Activated naive CD4-positive, alpha-beta T cell treated with anti-CD3 and anti-CD28 coated beads, Interleukin-2, amount 10 ng/mL, durations not matched to agents 7 days and 5 days (primary cell): ENCODE measurements at places on chromosomes 3 and 15.

DNA sequence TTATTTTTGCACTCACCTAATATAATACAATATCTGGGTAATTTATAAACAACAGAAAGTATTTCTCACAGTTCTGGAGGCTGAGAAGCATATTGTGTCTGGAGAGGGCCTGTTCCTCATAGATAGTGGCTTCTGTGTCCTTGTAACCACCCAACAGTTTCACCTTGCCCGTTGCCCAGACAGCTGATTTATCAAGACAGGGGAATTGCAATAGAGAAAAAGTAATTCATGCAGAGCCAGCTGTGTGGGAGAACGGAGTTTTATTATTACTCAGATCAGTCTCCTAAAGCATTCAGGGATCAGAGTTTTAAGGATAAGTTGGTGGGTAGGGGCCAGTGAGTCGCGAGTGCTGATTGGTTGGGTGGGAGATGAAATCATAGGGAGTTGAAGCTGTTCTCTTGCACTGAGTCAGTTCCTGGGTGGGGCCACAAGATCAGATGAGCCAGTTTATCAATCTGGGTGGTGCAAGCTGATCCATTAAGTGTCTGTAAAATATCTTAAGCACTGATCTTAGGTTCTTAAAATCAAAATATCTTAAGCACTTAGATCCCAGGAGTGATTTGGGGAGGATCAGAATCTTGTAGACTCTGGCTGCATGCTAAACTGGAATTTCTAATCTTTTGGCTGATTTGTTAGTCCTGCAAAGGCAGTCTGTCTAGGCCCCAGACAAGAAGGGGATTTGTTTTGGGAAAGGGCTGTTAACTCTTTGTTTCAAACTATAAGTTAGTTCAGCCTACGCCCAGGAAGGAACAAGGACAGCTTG is 33.9 kb upstream of the C15orf39 start:
- peak; percentile 31 for DNase-seq

DNA sequence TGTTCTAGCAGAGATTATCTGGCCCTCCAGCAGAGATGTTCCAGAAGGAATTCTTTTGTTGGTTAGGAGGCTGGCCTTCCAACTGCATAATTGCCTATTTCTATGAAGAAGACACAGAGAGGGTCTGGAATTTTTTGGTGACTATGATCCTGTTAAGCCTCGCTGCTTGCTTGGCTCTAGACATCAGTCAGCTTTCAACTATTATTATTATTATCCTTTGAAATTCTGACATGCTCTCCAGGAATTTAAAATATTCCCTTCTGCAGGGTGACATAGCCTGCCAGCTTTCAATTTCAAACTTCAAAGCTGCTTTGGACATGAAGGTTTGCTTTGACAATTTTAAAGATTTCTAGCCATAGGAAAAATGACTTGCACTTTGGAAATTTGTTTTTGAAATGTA is 26.3 kb upstream of the ZNF148 start:
- DNase-seq, result no peak

DNA sequence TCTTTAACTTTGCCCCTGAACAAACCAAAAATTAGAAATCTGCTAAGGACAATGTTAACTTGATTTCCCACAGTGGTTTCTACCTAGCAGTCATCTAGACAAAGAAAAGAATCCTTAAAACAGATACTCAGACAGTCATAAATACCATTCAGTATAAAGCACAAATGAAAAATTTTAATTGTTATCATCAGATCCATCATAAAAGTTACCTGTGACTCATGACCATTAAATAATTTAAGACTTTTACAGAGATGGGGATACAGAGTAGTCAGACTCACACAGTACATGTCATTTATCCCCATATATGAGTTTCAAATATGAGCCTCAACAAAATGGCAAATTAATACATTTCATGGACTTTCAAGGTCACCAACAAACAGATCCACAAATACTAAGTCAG is 116.8 kb downstream of the HERC1 start:
- DNase-seq, result no peak

GRCh38 chr3:24596626-24597025 is 102.0 kb upstream of the THRB start:
- no peak for DNase-seq

- no peak for DNase-seq
These were observed 13.7 kb downstream of the ZIC1 start for GRCh38 chr3:147422601-147423536.

GRCh38 chr3:43477600-43477999 is 144.2 kb downstream of the ANO10 start:
- peak; percentile 77 for DNase-seq

DNA sequence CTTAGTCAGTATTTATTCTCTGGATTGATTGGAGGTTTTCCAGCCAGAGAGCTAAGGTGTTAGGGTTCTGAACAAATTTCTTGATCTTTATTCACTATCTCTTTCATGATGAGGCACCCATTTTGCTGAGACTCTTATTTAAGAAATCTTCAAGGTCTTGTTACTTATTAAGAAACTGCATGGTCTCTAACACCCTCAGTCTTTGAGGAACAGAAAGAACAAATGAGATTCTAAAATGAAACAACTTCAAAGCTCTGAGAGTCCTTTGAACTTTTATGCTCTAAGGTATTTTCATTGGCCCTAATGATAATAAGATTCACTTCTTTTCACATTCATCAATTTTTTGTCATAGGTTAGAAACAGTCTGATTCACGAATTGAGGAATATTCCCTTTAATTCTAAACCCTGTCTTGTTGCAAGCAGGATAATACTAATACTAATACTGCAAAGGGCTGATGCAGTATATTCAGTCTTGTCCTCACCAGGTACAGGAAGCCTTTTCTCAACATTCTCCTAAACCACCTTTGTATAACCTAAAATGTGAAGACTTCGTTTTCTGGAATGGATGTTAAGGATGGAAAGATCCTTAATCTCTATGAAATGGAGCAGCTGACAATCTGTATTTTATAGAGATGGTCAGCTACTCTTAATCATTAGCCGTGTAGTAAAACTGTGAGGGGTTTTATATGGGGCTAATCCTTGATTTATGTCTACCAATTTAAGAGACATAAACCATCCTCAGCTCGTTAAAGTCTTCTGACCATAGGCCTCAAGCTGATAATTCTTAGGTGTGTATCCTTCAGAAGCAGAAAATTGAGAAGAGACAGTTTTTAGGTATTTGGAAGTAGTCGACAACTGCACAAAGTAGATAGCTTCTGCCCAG is 198.3 kb downstream of the OTOL1 start:
- DNase-seq, result no peak

DNA sequence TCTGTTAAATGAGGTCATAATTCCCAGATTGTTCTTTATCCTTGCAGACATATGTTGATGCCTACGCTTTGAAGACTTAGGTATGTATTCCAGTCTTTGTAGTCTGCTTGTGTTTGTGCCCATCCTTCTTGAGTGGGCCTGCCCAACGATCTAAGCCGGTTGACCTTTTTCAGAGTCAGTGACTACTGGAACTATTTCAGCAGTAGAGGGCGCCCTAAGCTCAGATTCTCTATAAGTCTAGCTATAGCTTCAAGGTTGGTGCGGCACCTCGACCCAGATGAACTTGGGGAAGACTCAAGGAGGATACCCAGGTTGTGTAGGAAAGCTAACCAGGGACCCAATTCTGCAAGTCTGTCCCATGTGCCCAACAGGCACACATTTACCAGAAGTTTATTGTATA is 228.8 kb upstream of the PPP2R3A start:
- DNase-seq, result no peak

DNA sequence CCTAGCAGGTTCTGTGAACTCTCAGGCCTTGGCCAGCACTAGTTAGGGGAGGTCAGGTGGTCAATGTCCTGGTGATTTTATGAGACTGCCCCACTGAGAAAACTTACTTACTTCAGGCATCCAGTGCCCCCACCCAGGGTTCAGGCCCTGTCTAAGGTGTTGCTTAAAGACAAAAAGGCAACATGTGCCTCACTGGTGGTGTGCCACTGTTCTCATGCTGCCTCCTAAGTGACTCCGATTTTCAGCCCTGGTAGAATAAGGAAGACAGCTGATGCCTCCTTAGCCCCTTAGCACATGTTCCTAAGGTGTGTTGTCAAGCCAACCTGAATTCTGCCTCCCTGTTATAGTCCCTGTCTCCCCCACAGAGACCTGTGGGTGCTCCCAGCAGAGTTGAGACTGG is 5.3 kb downstream of the RBM15B start:
- peak; percentile 8 for DNase-seq

GRCh38 chr3:132721479-132722164 is 587 bp downstream of the NPHP3 start:
- no peak for DNase-seq

DNA sequence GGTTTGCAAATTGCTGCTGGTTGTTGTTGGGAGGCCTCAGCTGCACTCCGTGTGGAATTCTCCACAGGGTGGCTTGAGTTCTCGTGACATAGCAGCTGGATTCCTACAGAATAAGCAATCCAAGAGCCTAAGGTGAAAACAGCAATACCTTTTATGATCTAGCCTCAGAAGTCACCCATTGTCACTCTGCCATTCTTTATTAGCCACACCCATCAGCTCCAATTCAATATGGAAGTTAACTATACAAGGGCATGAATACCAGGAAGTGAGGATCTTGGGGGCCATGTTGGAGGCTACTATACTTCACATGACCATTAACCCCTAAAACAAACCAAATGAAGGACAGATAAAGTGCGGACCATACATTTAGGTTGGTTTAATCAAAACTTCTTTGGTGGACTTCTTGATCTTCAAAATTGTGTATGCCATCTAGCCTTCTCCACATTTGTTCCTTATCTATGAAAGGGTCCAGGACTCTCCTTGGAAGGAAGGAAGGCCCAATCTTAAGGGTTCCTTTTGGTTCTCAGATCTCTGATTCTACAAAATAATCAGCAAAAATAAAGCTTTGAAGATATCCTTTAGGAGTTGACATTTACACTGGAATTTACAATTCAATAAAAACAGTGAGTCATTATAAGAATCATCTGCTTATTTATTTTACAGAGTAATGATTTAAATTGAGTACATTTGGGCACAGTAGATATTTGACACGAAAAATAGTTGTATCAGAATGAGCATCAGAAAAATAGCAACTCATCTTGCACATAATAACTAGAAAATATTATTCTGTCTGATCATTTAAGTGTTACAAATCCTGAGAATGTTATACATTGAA is 21.5 kb downstream of the CIAO2A start:
- DNase-seq, result no peak

- DNase-seq, result no peak
These were observed 8.3 kb downstream of the MUC4 start for GRCh38 chr3:195803289-195803908.

- DNase-seq, result no peak
These were observed 165.6 kb upstream of the LINGO1 start for GRCh38 chr15:77798151-77798835.

- no peak for DNase-seq
These were observed 5.1 kb downstream of the THPO start for GRCh38 chr3:184372911-184373310.

DNA sequence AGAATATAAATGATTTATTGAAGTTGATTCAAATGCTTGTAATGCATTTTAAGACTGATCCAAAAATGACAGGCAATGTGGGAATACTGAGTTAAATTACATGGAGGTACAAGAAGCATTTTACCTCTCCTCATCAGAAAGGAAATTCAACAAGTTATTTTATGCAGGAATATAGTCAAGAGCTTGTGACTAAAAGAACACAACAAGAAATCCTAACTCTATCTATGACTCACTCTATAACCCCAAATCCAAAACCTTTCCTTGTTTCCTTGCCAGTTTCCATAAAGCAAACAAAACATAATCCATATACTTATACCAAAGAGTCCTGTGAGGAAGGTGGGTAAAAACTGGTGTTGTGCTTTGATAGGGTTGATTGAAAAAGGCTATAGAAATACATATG is 30.8 kb downstream of the SIN3A start:
- no peak for DNase-seq

- DNase-seq, result no peak
These were observed 1037.5 kb downstream of the TBL1XR1 start for GRCh38 chr3:176159796-176160195.

DNA sequence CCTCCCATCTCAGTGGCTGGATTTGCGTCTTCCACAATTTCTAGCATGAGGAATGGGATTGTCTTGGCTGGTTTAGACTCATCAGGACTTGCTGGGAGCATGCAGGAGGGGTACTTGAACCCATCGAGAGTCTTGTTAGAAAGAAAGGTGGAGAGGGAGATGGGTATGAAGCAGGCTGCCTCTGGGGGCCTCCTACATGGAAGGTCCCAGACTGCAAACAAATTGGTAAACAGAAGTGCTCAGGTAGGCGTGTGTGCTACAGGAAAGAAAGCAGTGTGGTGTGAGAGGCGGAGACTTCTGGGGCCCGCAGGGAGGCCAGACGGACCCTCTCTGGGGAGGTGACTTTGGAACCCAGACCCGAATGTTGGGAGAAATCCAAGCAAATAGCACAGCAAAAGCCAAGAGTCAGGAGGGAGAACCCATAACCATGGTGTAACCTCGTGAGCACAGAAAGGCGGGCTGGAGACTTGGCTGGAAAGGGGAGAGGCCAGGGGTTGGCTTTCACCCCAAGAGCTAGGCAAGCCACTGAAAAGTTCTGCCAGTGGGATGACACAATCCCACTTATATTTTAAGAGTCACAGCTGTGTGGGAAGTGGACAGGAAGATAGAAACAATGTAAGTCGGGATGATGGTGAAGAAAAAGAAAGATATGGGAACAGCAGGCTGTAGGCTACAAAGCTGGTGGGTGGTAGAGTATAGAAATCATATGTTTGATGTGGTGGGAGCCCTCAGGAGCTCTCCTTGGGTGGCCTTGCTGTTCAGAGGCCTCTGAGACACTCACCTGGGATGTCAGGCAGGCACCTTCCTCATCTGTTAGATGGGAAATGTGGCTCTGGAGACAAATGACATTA is 130.1 kb upstream of the PRR20G start:
- DNase-seq, result no peak

- no peak for DNase-seq
These were observed 81.6 kb downstream of the ST6GAL1 start for GRCh38 chr3:187011915-187012314.

GRCh38 chr15:89576417-89576773 is 1.1 kb downstream of the TICRR start:
- no peak for DNase-seq

DNA sequence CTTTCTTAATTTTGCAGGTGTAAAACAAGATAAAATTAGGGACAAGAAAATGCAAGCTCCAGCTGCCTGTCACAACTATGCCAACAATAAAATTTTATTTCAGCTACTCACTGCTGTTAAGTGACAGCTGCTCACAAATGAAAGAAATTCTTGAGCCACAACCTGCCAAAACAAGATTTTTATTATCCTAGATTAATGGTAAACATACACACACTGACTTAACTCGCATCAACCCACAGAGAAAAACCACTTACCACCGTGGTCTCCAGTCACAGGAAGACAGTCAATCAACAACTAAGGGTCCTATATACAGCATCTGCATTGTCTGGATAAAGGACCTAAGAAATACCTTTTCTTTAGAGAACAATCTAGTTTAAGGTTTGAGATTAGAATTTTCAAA is 31.3 kb downstream of the EFL1 start:
- no peak for DNase-seq

- no peak for DNase-seq
These were observed 99.9 kb upstream of the MLF1 start for GRCh38 chr3:158470944-158471638.

DNA sequence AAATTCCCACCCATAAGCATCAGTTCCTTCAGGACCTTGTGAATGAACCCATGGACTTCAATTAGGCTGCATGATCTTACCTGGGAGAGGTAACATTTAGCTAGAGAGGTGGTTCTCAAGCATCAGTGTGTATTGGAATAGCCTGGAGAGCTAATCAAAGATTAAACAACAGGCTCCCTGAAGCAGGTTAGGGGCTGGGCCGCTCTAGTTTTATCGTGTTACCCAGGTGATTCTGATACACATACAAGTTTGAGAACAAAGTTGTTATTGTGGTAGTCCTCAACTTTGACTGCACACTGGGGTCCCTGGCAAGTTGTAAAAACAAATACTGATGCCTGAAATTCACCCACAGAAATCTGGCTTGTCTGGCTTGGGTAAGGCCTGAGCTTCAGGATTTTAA is 31.2 kb downstream of the MYH15 start:
- no peak for DNase-seq
